ENCODE measurements at places on chromosomes 12 and 14.

- DNase-seq: no peak
Measured at GRCh38 chr12:54428050-54429013, 9.3 kb upstream of the ITGA5 start.

- no peak for DNase-seq
Measured at GRCh38 chr14:24172261-24172860, 481 bp downstream of the REC8 start.

DNA sequence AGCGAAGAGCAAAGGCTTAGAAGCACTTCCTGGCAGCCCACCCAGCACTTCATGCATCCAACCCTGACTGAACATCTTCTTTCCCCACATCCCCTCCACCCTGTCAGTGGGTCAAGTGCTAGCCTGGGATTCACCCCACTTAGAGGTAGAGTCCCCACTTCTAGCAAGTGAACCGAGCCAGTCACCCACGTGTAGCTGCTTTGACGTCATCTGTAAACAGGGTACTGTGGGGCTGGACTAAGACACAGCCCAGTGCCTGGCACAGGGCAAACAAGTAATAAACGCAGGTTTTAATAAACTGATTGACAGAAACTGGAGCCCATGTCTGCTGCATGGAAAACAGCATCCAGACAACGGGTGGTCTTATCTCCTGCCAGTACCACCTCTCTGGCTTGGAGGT, 61.7 kb downstream of the ITPK1 start:
- DNase-seq: no peak

DNA sequence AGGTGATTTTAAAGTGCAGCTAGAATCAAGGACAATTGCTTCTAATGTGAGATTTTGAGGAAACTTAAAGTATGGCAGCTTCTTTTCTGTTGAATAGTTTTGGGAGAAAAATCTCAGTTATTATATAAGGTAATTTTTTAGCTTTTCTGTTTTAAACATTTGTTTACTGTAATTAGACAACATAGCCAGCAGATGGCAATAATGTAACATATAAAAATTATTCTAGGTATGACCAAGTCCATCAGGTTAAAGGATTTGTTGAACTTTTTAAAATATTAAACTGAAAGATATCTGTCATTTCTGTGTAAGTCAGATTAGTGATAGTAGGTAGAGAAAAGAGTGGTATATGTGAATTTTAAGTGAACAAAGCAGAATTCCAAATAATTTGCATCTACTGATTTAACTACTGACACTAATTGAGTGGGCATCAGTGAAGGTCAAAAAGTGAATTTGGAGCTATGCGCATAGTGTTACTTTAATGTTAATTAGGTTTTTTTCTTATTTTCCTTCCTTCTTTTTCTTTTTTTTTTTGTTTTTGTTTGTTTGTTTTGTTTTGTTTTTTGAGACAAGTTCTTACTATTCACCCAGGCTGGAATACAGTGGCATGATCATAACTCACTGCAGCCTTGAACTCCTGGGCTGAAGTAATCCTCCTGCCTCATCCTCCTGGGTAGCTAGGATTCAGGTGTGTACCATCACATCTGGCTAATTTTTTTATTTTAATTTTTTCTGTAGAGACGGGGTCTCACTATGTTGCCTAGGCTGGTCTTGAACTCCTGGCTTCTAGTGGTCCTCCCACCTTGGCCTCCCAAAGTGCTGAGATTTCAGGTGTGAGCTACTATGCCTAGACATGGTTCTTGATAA, 18.6 kb downstream of the PRORP start:
- peak; percentile 53 for DNase-seq

GRCh38 chr12:116202433-116202832, 75.1 kb downstream of the MED13L start:
- no peak for DNase-seq
